ENCODE measurements at places on chromosomes 5 and 9.

GRCh38 chr5:95620870-95621838 is 1.3 kb downstream of the GPR150 start:
- peak; percentile 16 for DNase-seq

DNA sequence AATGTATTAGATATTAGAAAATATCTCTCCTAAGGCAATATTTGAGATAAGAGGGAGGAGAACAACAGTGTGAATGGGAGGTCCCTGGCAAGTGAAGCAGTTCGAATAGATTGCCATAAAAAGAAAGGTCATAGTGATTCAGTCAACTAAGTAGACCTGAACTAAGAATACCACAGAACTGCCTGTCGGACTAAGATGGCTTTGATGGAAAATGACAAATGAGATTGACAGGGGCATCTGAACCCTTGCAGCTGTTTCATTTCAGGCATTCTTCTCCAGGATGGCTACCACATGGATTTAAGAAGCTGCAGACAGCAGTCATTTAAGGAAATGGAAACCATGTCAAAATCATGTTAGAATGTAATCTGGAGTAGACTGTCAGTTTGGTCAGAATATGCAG is 308.4 kb upstream of the MEF2C start:
- no peak for DNase-seq

DNA sequence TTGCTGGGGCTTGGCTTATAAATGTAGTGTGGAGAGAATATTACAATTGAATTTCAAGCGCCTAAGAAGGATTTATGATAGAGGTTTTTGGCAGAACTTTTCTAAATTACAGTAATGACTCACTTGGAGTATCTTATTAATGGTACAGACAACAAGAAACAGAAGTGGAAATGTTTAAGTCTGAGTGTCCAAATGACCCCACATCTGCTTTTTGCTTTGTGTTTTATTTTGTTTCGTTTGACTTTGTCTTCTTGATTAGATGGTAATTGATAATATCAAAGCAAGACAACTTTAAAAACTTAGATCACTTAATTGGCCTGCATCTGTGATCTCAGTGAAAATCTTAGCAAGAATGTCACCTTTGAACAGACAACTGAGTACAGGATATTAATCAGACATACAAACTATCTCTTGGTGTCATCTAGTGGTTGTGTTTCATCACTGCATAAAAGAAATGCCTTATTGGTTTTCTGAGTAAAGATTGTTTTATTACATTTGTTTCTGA is 577.4 kb downstream of the ISL1 start:
- DNase-seq = no peak

DNA sequence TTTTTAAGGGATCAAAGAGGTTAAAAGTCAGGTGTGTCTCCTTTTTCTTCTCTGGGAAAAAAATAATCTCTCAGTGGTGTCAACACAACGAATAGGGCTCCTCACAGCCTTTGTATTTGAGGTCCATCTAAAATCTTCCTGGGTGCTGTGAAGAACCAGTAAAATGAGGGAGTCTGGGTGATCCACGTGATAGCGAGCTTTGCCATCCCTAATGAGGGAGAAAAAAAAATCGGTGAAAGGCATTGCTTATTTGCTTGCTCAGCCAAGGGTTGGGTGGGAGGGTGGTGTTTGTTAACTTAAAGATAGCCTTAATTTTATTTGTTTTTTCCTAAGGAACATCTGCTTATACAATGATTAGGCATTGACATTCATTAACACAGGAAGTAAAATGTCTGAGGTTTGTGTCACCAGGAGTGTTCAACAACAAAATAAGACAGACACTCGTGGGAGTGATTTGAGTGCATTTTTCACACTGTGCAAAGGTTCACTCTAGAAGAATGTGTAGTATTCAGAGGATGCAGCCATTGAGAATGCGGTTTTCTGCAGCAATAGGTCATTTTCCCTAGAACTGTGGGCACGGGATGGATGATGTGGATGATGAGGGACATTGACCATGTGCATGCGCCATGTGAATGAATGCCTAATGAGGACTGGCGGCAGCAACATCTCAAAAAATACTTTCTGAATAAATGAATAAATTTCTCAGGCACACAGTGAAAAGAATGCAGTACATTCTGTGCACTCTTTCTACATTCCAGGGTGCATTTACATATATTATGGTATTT is 369.5 kb downstream of the NTRK2 start:
- no peak for DNase-seq

DNA sequence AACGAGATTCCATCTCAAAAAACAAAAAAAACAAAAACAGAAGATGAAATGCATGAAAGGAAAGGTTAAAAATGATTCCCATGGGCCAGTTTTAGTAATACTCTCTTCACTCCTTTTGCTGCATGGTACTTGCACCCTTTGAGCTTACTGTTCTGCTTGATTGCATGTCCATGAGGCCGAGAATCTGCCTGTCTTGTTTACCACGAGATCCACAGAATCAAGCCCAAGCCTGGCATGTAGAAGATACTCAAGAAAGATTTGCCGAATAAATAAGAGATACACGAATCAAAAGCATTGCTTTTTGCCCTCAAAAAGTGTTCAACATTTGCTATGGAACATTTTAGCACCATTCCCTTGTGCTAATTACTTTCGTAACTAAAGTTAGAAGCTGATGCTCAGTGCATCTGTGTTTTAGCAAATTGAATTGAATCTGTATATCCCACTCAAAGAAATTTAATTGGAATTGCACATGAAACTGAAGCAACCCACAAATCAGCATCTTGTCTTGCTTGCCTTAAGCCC is 1.1 kb downstream of the FAXDC2 start:
- no peak for DNase-seq

GRCh38 chr5:173231381-173231766 is 3.6 kb downstream of the NKX2-5 start:
- no peak for DNase-seq

GRCh38 chr9:22863106-22863505 is 416.5 kb downstream of the DMRTA1 start:
- no peak for DNase-seq

GRCh38 chr5:145493435-145493834 is 341.7 kb downstream of the PRELID2 start:
- no peak for DNase-seq

DNA sequence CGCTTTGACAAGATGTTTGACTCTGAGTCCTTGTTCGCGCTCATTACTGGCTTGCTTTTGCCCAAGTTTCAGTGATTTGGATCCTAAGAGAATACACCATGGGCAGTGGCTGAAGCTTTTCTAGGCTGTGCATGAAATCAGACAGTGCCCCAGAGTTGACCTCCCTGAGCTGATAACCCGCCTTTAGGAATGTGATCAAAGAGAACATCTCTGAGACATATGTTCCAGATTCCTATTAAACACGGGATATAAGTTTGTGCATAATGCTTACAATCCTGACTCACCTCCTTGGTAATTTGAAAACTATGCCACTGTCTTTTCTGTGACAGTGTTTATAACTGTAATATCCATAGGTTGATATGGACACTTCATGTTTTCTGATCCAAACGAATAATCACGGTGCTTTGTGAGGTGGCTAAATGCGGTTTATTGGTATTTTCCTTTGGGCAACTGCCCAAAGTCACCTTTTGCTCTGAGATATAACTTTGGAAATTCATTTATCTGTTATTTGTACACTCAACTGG is 732.9 kb downstream of the MTRR start:
- no peak for DNase-seq
